Brain microvascular endothelial cell (primary cell): ENCODE measurements at places on chromosomes 7 and 10.
A peak's percentile ranks its signal among the peaks of the same experiment; 100 is the strongest.

DNA sequence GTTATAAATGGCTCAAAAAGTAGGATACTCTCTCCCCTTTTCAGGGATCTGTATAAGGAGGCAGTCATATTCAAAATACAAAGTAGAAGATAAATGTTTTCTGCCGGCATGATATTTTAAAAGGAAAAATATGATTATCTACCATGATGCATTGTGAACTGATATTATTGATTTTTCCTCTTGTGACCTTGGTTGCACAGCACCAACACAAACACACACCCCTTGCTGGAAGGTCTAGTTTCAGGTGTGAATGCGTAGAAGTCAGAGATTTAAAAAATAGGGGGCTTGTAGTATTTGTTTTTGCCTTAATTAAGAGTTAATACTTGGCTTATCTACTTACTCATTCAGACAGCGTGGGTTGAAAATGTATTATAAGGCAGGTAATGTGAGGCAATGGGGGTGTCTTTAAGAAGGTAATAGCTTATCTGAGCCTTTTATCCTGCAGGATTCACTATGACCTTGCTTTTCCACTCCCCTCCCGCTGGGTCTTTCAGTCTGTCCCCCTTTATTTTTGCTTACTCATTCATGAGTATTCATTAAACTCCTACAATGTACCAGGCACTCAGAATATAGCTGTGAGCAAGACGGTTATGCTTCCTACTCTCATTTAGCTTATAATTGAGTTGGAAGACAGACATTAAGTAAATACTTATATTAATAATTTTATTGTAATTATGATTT is 390.6 kb downstream of the SDK1 start:
- DNase-seq: no peak

DNA sequence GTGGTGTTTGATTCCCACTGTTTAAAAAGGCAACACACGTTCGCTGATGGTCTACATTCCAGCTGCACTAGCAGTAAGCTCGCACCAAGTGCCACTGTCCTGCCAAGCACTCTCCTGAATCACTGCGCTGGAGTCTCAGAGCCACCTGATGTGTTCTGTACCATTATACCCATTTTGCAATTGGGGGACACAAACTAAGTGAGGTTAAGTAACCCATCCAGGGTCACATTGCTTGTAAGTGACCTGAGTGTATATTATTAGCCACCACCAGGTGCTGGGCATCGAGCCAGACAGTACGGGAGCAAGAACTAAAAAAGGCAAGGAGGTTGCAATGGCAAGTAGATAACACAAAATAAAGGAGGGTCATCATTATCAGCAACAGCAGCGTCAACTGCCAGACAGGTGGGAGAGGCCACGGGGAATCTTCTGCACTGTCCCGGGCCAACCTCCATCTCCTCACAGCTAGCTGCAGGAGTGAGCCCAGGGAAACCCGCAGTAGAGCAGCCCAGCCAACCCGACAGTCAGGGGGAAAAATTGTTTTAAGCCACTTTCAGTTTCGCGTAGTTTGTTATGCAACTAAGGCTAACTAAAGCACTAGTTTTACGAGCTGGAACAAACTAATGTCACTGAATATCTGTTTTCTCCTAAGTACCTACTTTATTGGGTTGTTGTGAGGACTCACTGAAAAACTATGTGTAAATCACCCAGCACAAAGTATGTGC is 712 bp upstream of the CPVL start:
- no peak for DNase-seq

GRCh38 chr7:131011432-131011742 is 277.4 kb upstream of the KLF14 start:
- no peak for DNase-seq

GRCh38 chr7:5780801-5781496 is 514 bp downstream of the RNF216 start:
- peak; percentile 8 for DNase-seq

- DNase-seq: no peak
Observed at GRCh38 chr7:146960773-146961391, 844.3 kb downstream of the CNTNAP2 start.

DNA sequence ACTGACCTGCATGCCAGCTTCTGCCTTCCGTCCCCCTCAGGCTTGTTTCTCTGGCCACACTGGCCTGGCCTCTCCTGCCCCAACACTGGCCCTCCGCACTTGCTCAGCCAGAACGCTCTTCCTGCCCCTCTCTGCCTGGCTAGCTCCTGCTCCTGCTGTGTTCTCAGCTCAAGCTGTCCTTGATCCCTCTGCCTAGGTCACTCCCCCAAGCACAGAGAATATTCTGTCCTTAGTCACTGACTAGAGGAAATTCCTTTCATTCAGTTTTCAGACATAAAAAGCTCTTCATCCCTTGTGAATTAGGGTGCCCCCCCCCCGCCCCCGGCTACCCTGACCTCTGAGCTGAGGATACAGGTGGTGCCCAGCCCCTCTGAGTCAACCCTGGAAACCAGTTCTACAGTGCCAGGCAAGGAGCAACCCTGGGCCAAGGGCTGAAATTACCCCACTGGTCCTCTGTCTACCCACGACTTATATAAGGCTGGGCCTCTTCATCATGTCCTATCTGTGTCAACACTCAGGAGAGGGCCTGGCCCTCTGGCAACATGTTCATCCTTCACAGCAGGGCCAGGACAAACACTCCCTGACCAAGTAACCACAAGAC is 6.6 kb upstream of the SGPL1 start:
- no peak for DNase-seq

DNA sequence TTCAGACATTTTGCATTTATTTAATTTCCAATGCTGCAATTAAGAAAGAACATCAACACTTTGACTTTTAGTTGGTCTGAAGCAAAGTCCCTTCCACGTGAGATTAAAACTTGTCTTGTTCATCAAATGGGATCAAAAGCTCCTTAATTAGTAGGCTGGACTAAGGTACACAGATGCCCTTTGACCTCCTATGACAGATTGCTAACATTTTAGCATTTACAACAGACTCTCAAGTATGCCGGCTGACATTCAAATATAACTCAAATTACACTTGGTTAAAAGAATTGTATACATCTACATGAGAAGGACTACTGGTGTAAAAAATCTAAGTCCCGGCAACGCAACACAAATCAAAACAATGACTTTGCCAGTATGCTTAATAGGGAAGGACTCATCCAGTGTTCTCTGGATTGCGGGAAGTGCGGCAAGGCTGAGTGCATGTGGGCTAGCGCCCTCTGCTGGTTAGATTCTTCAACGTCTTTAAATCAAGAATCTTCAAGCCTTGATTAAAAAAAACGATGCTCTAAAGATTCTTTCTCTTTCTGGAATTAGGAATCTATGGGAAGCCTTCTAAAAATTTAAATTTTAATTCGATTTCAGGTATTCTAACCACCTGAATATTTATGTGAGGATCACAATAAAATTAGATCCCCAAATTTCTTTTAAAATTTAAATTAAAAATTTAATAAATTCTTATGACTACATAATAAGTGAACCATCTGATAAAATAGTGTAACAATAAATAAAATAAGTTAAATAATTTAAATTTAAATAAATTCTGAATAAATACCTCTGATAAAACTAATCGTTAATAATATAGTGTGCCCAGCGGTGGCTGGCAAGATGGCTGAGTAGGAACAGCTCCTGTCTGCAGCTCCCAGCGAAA is 444.7 kb downstream of the DGKB start:
- DNase-seq: peak; percentile 79

DNA sequence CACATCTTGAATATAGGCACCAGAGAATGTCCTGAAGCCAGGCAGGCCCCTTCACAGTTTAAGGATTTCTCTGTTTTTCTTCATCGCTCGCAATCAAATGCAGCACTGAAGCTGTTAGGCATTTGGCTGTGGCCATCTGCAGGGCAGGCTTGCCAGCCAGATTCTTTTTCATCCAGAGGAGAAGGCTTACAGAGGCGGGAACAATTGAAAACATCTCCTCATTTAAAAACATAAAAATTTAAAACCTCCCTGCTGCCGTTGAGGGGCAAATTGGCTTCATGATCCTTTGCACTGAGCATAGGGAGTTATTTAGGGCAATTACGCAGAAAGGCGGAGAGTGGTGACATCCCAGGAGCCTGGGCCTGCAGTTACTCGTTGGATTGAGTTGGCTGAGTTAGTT is 500.0 kb downstream of the TYW1 start:
- DNase-seq: no peak

- DNase-seq: no peak
Observed at GRCh38 chr7:36407636-36408550, 18.2 kb downstream of the ANLN start.

- DNase-seq: no peak
Observed at GRCh38 chr7:35446091-35446490, 192.2 kb upstream of the TBX20 start.

GRCh38 chr7:20574784-20575720 is 40.4 kb upstream of the ABCB5 start:
- DNase-seq: no peak

DNA sequence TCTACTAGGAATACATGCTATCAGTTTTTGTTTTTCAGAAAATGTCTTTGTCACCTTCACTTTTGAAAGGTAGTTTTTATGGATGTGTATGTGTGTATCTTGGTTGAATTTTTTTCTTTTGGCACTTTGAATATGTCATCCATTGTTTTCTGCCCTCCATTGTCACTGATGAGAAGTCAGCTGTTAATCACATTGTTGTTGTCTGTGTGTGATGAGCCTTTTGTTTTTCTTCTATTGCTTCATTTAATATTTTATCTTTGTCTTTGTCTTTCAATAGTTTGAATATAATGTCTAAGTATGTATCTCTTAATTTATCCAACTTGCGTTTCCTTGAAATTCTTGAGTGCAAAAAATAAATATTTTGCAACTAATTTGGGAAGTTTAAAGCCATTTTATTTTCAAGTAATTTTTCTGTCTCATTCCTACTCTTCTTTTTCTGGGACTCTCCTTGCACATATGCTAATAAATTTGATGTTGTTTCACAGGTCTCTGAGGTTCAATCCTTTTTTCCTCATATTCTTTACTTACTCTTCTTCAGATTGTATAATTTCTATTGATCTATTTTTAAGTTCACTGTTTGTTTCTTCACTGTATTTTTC is 546.9 kb upstream of the GHITM start:
- DNase-seq: no peak

GRCh38 chr7:46444256-46444655 is 523.2 kb upstream of the IGFBP3 start:
- no peak for DNase-seq

- DNase-seq: no peak
Observed at GRCh38 chr7:47142169-47142866, 439.6 kb downstream of the TNS3 start.

- DNase-seq: peak; percentile 16
Observed at GRCh38 chr10:33657154-33657908, 322.9 kb upstream of the NRP1 start.

- no peak for DNase-seq
Observed at GRCh38 chr7:41762641-41763040, 59.8 kb upstream of the INHBA start.

- no peak for DNase-seq
Observed at GRCh38 chr10:52239771-52240170, 74.3 kb upstream of the DKK1 start.

GRCh38 chr10:100670828-100671479 is 74.4 kb upstream of the PAX2 start:
- DNase-seq: no peak

GRCh38 chr7:112484671-112485167 is 3.9 kb downstream of the LSMEM1 start:
- DNase-seq: peak; percentile 88

DNA sequence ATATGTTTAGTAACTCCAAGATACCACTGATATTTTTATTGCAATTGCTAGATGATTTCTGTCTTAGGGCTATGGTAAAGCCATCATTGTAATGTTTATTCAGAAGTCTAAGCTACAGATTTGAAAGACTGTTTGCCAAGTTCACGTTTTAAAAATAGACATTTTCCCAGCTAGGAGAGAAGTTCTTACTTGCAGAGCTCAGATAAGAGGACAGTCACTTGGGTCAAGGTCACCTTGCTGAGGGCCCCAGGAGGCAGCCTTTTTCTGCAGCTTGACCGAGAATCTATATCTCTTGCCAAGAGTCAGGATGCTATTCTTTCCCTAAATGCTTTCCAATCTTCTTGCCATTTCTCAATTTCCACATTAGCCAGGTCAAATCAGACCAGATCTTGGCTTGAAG is 1011.2 kb downstream of the KCNMA1 start:
- no peak for DNase-seq

- DNase-seq: no peak
Observed at GRCh38 chr7:28355635-28356319, 56.5 kb upstream of the CREB5 start.

DNA sequence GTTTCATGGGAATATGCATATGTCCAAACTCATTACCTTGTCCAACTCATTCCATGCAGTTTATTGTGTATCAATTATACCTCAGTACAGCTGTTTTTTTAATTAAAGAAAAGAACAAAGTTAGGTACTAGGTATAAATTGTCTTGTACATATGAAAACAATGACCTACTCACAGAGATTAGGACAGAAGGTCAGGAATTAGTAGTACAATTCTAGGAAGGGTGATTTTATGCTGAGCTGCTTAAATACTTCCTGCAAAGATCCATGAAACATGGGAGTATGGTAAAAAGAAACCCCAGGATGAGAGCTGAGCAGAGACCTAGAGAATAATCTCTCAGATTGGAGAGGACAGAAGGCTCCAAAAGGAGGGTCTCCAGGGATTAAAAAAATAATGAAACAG is 13.8 kb upstream of the KDM7A start:
- no peak for DNase-seq

- DNase-seq: no peak
Observed at GRCh38 chr10:274866-275265, 139.6 kb downstream of the ZMYND11 start.

- no peak for DNase-seq
Observed at GRCh38 chr10:114902151-114902550, 35.8 kb upstream of the TRUB1 start.

DNA sequence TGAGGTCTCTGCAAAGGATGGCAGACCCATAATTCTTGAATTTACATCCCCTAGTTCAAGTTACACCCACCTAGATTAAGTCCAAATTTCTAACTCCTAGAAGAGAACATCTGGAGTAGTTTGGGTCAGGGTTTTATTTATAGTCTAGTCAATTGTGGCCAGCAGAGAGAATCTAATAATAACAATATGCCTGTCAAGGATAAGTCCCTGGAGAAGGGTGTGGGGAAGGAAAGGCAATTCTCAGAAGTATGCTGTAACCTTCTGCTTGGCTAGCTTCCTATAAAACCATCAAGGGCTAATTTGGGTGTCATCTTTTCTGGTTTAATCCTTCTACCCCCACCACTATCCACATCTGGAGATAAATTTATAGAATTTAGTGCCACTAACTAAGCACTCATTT is 52.8 kb upstream of the SEMA3E start:
- DNase-seq: no peak

- no peak for DNase-seq
Observed at GRCh38 chr7:74235518-74236268, 18.5 kb downstream of the RFC2 start.

- no peak for DNase-seq
Observed at GRCh38 chr7:149787428-149788299, 14.3 kb upstream of the ZNF467 start.
